ENCODE measurements at places on chromosomes 13 and 19.

GRCh38 chr13:41019578-41020347 lies 647 bp upstream of the ELF1 start:
- DNase-seq = no peak

- no peak for DNase-seq
These were observed 8.7 kb downstream of the SHKBP1 start for GRCh38 chr19:40585241-40585981.

- DNase-seq = no peak
These were observed 158.6 kb downstream of the ZNF536 start for GRCh38 chr19:30530751-30531150.

- DNase-seq = no peak
These were observed 29.2 kb downstream of the COG6 start for GRCh38 chr13:39684531-39685137.

DNA sequence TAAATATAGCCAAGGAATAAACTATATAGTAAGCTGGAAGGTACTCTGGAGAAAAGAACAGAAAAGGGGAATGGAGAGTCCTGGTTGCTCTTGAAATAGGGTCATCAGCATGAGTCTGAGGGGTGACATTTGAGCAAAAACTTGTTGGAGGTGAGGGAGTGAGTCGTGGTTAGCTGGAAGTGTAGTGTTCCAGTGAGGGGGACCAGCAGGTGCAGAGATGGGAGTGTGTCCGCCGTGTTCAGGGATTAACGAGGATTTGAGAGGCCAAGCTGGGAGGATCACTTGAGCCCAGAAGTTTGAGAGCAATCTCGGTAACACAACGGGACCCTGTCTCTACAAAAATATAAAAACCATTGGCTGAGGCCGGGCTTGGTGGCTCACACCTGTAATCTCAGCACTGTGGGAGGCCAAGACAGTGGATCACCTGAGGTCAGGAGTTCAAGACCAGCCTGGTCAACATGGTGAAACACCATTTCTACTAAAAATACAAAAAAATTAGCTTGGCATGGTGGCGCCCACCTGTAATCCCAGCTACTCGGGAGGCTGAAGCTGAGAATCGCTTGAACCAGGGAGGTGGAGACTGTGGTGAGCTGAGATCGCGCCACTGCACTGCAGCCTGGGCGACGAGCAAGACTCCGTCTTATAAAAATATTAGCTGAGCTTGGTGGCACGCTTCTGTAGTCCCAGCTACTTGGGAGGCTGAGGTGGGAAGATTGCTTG lies 1.1 kb downstream of the SUPT5H start:
- DNase-seq = no peak

DNA sequence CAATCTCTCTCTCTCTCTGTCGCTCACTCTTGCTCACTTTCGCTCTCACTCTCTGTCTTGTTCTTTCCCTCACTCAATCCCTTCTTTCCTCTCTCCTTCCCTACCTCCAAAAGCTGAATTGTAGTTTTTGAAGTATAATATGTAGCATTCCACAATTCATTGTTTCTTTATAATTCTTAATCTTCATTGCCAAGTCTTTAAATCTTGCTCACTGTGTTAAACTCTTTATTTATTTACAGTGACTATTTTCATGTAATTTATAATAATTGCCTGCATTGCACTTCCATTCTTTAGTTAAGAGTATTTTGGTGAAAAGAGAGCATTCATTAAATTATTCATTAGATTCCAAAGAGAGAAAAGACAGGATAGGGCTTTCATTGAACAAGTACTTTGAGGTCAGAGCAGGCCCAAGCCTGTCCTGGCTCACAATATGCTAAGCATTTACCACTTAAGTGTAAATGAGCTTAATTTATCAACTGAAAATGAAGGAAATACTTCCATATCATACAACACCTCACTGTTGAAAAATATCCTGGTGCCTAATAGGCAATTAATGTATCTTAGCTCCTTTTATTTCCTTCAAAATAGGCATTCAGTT lies 257.4 kb upstream of the SLITRK1 start:
- DNase-seq = no peak

DNA sequence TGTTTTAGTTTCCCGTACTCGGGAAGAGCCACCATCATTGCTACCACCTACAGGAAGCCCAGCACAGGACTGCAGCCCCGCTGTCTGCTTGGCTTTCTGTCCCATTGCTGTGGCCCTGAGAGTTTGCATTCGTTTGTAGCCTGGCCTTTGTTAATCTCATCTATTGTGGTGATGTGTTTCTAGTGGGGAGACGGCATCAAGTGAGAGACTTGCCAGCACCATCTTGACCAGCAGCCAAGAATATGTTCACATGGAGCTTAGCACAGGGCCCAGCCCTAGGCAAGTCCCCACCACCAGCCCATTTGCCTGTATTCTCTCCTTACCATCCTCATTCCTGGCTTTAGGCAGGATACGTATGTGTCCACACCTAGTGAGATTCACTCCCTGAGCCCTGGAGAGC lies 17.3 kb upstream of the OVOL3 start:
- no peak for DNase-seq

DNA sequence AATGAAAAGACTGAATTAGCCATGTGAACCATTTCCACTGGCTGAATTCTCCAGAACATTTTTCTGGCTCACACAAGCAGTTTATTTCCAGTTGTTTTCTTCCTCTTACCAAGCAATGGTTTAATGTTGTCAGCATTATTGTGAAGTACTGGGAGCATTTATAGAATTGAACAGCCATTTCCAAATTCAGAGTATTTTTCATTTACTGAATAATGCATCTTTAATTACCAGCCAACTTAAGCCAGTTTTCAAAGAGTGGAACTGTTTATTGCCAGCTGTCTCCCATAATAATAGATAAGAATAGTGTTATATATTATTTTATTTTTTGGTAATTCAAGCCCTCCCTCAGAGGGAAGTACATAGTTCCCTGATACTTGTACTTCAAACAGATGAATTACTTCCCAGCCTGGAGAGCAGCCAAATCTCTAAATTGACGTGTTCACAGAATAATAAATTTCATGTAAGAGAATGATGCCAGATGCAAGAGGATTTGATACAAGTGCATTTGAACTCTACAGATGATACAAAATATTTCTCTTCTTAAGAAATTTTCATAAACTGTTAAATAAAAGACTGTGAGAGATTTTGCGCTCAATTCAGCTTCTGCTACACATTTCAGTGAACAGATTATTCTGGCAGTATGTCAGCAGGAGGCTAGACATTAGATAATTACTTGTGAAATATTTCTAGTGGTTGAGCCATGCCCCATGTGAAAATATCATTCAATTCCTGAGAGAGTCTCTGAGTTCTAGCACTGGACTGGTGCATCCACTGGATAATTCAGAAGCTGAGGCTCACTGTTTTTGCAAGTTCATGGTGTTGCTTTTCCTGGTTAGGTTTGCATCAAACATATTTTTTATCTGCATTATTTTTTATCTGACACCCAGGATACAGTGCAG lies 315.9 kb downstream of the SLC7A1 start:
- DNase-seq = no peak

- no peak for DNase-seq
These were observed 204.7 kb downstream of the SHISA2 start for GRCh38 chr13:25847145-25847544.

DNA sequence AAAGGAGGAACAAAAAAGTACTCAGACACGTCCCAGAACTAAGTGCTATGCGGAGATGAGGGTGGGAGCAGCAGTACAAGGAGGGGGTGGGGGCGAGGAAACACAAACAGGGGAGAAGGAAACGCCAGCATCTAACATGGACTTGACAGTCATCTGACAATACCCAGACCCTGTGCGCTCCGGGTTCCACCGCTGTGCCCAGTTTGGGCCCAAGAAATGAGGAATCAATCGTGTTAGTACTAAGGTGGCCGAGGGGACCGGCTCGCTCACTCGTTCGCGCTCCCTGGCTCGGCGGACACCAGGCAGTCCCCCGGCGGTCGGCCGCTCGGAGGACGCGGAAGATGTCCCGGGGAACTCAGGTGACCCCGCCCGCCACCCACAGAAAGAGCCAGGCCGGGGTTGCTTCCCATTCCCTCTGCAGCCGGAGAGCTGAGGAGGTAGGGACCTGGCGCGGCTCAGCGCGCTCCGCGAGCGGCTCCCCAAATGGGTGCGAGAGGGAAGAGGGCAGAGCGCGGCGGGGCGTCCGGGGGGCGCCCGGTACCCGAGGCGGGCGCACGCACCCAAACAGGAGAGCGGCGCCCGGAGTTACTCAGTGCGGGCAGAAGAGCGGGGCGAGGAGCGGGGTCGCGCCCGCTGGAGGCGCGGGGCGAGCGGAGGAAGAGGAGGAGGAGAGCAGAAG lies 616 bp downstream of the TSHZ3 start:
- no peak for DNase-seq

- DNase-seq = no peak
These were observed 81.4 kb downstream of the ALOX5AP start for GRCh38 chr13:30816736-30817135.

DNA sequence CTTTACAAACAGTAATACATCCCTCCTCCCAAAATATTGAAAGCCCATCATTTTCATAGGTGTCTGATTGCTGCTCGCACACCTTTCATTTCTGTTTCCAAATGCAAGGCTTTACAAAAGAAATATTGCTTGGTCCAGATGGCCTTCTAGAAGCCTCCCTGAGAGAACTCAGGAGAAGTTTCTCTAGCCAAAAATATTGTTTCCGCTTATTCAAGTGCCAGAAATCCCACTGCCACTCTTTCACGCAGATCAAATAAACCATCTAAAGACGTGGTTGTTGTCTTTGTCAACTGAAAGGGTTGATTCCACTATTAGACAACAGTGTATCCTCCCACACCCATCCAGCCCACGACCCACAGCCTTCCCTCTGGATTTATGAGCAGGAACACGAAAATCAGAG lies 96.2 kb downstream of the ZIC5 start:
- no peak for DNase-seq

GRCh38 chr13:23541221-23541824 lies 28.9 kb upstream of the TNFRSF19 start:
- DNase-seq = peak; percentile 20

DNA sequence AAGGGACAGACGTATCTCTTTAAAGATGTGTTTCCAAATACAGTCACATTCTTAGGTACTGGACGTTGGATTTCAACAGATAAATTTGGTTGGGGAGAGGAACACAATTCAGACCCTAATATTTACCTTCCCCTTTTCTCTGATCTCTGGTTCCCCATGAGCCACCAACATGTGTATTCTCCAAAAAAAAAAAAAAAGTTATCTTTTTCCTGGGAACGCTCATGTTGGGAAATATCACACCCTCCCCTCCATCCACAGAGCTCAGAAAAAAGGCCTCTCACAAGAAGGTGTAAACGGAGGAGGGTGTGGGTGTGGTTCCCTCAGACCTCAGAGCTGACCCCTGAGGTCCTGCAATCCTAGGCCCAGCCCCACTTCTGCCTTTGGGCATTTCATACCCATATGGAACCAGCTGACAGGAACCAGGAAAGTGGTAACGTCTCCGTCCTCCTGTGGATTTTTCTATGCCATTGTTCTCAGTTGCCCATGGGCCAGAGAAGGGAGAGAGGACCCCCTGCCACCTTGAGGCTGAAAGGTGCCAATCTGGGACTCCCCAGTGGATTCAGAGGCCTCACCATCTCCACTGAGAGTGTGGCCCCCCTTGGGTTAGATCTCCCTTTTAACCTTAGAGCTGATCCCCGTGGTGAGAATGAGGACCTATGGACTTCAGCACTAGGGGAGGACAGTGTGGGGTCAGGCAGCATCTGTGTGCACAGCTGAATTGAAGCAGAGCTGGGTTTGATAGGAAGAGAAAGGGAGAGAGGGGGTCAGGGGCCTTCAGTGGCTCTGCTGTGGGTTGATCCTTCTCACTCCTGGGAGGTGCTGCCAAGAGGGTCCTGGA lies 8.4 kb upstream of the SIGLEC12 start:
- no peak for DNase-seq

DNA sequence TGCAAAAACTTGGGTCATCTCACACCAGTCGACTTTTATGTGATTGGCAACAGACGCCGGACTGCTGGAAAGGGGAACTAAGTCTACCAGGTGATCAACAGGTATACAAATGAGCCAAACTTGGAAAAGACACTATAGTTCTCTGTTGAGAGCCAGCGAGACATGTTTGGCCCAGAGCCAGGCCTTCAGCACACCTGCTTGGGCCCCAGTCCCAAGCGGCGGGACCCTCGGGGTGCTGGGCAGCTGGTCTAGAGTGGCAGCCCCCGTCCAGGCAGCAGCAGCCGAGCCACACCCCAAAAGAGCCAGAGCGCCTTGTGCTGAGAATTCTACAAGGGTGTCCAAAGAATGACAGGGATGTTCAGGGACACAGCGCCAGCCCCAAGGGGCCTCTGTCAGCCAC lies 28.0 kb downstream of the NAXD start:
- DNase-seq = no peak

DNA sequence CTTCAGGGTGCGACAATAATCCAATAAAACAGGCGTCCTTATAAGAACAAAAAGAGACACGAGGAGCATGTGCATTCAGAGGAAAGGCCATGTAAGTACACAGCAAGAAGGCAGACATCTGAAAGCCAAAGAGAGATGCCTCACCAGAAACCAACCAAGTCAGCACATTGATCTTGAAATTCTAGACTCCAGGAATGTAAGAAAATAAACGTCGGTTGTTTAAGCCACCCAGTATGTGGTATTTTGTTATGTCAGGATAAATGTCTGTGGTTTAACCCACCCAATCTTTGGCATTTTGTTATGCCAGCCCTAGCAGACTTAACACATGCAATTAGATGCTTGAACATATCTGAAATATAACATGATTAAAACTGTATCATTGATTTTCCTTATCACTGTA lies 452.0 kb downstream of the SLITRK6 start:
- DNase-seq = peak; percentile 2

GRCh38 chr19:32873247-32873959 lies 3.8 kb upstream of the SLC7A9 start:
- no peak for DNase-seq

- DNase-seq = no peak
These were observed 1.3 kb upstream of the CALM3 start for GRCh38 chr19:46599716-46600373.

DNA sequence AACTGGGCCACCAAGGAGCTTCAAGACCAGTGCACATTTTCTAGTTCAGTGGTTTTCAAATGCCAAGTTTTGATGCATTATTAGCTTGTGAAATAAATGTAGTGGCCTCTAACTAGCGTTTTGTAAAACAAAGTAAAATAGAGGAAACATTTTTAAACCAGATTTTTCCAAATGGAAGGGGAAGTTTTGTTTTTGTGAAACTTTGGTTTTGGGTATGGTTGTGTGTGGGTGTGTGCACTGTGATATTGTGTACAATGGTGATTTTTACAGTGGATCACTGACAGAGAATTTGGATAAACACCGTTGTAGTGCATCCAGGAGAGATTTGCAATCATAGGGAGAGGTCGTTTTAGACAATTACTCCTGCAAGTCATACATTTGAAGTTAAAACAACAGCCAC lies 108.9 kb downstream of the SLC7A1 start:
- no peak for DNase-seq

All from AG08396 (cell line).